ENCODE measurements at places on chromosomes 12 and 14.

DNA sequence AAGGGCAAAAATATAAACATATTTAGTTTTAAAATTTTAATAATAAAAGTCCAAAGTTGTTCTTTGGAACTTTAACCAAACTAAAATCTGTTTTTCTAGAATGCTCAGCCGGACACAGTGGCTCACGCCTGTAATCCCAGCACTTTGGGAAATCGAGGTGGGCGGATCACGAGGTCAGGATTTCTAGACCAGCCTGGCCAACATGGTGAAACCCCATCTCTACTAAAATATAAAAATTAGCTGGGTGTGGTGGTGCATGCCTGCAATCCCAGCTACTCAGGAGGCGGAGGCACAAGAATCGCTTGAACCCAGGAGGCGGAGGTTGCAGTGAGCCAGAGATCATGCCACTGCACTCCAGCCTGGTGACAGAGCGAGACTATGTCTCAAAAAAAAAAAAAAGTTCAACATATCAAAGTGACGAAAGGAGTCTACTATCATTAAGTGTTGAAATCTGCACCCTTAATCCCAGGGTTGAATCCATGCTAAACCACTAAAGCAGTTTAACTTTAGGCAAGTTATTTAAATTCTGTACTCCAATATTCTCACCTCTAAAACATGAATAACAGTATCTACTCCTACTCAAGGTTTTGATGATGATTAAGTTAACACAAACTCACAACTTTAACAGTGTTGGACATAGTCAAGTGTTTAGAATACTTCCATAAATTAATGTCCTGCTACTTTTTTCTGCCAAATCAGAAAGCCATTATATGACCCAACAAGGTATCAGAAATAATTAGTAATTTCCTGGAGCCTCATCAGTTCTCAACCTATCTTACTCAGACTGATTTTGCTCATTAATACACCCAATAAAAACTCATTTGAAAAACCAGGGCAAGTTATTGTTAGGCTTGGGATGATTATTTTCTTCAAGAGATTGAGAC, 11.0 kb downstream of the HNRNPC start:
- DNase-seq = no peak

- no peak for DNase-seq
Measured at GRCh38 chr14:34013721-34014060, 62.8 kb upstream of the EGLN3 start.

DNA sequence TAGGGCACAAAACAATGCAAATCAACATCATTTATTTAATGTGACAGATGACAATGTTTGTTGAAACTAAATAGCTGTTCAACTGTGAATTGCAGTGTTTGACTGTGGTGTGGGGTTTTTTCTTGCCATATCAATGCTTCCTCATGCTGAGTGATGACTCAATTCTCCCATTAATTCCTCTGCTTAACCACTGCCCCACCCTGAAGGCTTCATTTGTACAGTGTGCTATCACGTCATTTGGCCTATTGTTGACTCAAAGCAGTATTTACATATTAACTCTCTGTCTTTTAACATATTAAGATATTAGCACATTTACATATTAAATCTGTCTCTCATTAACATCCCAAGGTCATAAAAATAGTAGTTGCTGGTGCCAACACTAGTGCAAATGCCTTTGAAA, 164.8 kb upstream of the NRXN3 start:
- no peak for DNase-seq

GRCh38 chr12:116066381-116067230, 210.9 kb downstream of the MED13L start:
- DNase-seq = peak; percentile 14

DNA sequence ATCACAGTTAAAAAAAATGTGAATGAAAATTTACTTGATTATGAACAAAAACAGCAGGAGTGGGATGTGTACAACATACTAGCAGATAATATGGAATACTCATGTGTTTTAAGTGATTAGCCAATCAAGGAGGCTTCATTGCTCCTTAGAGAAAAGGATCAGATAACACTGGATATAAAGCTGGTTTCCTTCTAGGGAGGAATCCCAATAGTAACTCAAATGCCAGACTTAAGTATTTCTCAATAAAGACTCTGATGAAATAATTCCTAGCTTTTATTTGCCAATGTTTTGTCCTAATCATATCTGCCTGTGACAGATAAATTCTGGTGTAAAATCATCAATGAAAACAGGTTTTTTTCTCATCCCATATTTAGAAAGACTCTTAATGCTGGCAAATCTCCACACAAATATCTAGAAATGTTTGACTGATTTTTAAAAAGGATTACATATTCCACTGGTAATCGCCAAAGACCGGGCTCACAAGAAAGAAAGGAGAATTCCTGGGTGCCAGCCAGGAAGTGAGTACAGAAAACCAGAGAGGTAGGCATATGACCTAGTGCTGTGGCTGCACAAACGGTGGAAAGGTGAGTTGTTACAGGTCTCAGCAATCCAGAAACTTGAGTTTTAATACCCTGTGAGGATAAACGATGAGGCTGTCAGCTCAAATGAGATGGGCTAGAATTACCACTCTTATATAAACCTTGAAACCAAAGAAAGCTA, 108.6 kb upstream of the TTC7B start:
- no peak for DNase-seq
